ENCODE measurements at places on chromosomes 12 and 14. TPM values are rescaled to one million over a fixed set of nuclear protein-coding genes. Genes with fewer than 3 reads are reported as not detected.
A peak's percentile ranks its signal among the peaks of the same experiment; 100 is the strongest.

Gene GPR162
- polyA plus RNA-seq = 6.0 TPM

Gene KCNMB4
- polyA plus RNA-seq = 1.0 TPM

Gene AKAP3
- 0.51 TPM for polyA plus RNA-seq

Gene RAN
- polyA plus RNA-seq = 158 TPM

Gene FOXN4
- polyA plus RNA-seq = not detected

Gene PLA2G1B
- 2.0 TPM for polyA plus RNA-seq

Gene DPPA3
- not detected for polyA plus RNA-seq

Gene PTPRQ
- not detected for polyA plus RNA-seq

Gene TRHDE
- polyA plus RNA-seq = 0.20 TPM

- no peak for DNase-seq
Observed at GRCh38 chr12:116152268-116152667, 125.2 kb downstream of the MED13L start.

DNA sequence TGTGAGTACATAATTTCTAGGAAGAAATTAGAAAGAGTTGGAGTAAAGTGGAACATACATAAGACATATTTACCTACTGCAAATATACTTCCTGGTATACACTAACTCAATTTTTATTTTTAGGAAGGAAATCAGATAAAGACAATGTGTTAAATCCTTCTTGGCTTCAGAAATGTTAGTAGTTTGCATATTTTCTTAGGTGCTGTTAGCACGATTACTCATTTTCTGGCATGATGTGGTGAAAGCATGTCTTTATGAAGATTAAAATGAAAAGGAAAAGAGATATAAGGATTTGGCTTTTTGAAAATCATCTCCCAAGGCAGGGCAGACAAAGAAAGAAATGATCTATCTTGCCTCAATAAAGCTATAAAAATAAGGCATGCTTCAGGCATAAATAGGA, 287.6 kb upstream of the E2F7 start:
- no peak for DNase-seq

DNA sequence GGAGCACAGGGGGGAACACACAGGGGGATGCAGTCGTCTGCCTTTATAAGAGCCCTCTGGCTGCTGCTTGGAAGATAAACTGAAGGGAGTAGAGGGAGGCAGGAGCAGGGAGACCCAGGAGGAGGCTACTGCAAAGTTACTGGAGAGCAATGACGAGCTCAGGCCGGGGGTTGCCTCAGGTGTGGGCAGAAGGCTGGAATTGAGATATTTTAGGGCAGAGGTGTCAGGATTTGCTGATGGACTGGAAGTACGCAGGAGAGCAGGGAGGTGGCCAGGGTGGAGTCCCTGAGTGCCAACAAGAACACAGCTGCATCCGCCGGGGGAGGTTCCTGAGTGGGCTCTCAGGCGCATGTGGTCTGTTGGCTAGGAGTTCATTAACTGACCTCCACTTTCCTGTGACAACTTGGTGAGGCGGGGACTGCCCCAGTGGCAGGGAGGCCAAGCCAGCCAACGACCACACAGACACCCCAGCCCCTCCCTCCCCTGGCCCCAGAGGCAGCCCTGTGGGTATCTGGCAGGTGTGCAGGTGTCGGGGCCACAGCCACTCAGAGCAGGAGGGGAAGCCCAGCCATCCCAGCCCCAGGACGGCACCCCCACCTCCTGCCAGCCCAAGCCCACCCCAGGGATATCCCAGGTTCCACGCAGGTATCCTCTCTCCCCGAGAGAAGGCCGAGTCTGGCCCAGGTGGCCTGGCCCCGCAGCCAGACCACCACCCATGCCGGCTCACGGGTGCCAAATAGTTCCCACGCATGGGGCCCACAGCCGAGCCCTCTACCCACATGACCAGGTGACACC, 85.4 kb downstream of the NCOR2 start:
- no peak for DNase-seq

DNA sequence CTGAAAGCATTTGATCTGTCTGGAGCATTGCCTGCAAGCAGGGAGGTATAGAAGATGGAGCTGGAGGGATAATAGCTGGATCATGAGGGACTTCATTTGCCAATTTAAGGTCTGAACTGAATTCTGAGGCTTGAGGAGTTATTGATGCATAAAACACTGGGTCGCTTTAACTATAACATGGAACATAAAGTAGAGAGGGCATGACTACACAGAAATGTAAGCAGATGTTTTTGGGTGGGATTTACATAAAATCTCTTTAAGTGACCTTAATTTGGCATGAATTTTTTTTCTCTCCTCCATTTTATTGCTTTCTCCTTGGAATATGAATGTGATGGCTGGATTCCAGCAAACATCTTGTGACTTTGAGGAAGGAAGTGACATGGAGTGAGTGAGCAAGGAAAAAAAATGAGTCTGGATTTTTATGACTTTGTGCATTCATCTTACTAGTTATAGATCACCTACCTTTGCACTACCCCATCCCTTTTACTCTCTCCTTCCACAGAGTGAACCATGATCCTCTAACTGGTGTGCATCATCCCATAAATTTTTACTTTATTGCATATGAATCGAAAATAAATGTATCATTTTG, 356.0 kb downstream of the DUSP6 start:
- no peak for DNase-seq

DNA sequence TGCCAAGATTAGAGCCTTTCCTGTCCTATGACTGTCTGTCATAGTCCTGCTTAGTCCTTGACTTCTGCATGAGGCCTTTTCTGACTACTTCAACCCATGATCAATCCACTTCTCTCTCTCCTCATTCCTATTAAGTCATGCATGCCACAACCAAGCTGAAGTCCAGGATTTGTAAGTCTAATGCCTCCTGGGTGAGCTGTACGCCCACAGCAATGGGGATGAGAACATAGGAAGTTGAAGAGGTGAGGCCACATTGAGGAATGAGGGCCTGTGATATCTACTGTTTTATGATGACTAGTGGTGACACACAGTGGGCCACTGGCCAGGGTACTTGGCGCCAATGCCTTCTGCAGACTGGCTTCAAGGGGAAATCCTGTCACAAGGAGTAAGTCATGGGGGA, 994.1 kb upstream of the TMEM132C start:
- no peak for DNase-seq

DNA sequence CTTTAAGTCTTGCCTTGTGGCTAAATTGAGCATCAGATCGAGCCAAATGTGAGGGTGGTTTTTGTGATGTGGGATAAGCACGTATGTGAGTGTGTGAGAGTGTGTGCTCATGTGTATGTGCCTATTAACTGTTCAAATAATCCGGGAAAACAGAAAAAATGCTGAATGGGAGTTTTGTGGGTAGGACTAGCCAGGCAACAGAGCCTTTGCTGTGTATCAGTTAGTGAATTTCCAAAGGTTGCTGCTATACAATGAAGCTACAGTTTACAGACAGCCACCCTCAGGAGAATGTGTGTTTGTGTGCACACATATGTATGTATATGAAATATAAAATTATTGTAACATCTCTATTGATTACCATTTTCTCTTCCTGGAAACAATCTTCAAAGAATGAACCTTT, 154.0 kb downstream of the SOX5 start:
- no peak for DNase-seq

- DNase-seq = no peak
Observed at GRCh38 chr14:101730626-101731186, 30.8 kb upstream of the PPP2R5C start.

- no peak for DNase-seq
Observed at GRCh38 chr12:48005750-48006021, 1.4 kb upstream of the COL2A1 start.

DNA sequence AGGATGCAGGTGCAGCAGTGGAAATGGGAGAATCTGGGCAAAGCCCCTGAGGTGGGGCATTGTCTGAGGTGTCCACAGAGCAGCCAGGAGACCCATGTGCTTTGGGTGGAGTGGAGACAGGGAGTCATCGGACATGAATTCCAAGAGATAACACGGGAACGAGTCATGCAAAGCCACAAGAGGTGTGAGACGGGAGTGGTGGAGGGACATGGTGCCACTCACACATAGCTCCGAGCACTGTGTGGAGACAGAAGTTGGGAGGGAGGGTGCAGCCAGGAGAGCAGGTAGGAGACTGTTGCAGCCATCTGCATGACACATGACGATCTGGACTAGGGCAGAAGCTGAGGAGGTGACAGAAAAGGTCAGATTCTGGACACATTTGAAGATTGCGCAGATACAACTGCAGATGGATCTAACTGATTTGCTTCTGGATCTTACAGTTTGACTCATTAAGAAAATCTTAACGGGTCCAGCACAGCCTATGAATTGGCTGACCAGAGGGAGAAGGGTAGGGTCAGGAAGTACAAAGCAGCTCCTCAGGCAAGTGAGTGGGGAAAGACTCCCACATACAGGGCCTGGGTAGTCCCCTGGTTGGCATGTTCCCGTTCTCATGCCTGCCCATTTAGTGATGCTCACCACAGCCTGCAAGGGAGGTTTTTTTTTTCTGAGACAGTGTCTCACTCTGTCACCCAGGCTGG, 379.8 kb downstream of the FUT8 start:
- no peak for DNase-seq

GRCh38 chr14:64654246-64654900, 49.9 kb upstream of the PLEKHG3 start:
- DNase-seq = no peak

DNA sequence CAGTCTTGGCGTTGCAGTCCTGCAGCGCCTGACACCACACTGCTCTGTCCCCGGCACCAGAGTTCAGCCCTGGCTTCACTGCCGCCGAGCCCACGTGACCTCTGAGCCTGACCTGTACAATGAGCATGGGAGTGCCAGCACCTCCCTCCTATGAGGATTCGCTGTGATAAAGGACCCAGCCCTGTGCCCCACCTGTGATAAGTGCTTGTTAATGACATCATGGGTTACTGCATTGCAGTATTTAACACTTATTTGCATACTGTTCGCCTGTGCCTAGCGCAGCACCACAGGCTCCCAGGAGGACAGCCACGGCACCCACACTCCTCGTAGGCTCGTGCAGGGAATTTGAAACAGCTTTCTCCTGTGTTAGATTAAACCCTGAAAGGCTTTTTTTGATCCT, 118.2 kb upstream of the GSC start:
- no peak for DNase-seq

DNA sequence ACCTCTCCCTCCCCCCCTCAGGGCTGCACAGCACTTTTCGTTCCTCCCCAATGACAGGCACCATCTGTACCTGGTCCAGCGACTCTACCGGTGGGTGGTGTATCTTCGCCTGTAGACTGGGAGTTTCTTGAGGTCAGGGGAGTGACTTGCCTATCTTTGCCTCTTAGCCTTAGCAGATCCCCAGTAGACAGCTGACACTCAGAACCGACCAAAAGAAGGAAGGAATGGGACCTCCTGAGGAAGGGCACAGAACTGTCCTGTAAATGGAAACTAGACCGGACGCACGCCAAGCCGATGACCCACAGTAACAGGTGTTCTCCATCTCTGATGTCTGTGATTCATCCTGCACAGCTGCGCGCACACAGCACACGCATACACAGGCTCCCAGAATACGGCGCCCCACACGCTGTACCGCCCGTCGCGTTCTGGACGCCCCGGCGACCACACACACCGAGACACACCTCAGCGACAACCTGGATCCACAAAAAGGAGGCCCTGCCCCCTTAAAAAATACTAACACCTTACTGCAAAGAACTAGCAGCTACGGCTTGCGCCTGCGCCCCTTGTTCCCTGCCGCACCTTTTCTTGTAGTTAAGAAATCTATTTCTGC, 673 bp upstream of the TTC9 start:
- DNase-seq = peak; percentile 79

- no peak for DNase-seq
Observed at GRCh38 chr14:103619057-103619456, 10.0 kb upstream of the KLC1 start.

DNA sequence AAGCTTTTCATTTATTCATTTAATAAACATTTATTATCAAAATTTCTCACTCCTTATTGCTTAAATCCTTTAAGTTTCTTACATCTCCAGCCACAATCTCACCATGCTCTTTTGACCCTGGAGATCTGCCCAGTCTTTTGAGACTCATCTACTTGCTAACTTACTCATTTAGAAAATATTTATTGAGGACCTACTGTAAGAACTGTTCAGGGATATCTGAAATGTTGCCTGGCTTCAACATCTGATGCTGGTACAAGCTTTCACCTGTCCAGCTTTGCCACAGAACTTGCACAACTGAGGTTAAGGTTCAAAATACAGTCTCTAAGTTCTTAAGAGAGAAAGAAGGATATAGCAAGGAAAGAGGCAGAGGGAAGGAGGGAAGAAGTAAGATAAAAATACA, 17.5 kb upstream of the GXYLT1 start:
- DNase-seq = no peak

GRCh38 chr12:10159280-10159679, 12.7 kb downstream of the OLR1 start:
- DNase-seq = no peak

DNA sequence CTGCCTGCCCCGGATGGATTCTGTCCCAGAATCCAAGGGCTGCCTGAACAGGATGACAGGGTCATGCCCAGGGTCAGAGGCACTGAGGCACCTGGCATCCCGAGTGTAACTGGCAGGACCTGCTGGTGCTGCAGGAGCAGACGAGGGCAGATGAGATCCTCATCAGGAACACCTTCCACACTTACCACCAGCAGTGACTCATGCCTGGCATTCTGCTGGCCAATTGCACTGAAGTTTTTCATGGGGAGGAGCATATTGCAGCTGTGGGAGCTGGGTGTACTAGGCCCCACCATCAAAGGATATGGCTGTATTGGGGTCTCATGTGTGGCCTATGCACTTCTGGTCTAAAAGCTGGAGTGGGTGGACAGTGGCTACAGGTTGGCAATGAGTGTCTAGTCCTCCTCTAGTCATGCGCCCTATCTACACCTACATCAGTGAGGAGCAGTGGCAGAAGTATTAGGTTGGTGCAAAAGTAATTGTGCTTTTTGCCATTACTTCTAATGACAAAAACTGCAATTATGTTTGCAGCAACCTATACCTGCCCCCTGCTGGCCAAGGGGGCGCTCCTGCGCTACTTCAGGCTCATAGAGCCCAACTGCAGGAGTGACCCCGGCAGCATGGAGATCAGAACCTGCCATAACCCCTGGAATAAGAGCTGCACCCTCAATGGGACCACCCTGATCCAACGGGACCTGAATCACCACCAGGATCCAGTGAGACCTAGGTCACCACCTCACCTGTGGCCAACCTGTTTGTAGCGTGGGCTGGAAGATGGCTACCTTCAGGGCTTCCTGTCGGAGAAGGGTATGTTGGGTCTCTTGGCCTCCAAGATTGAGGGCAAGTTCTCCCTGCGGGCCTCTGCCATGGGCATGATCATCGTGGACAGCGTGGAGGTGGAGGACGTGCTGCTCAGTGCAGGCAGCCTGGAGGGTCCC, 8.0 kb upstream of the C12orf42 start:
- no peak for DNase-seq

All from aorta (tissue), 5 donors.